ENCODE measurements at places on chromosomes 5 and 9. TPM values are rescaled to one million over a fixed set of nuclear protein-coding genes. Genes with fewer than 3 reads are reported as not detected.
A peak's percentile ranks its signal among the peaks of the same experiment; 100 is the strongest.

The AK8 gene
- 0.72 TPM for total RNA-seq

The SIT1 gene
- total RNA-seq, result 0.65 TPM

The LCN12 gene
- total RNA-seq, result 1.6 TPM

The PCDHGA7 gene
- 8.0 TPM for total RNA-seq

The LCN15 gene
- total RNA-seq, result not detected

The GABRA1 gene
- total RNA-seq, result not detected

The OR1B1 gene
- total RNA-seq, result not detected

The DCAF12 gene
- 20.6 TPM for total RNA-seq

The LCN1 gene
- 0.81 TPM for total RNA-seq

The TLE4 gene
- 36.7 TPM for total RNA-seq

- no peak overlapping the region for H3K27ac ChIP-seq
- H3K36me3 ChIP-seq, result no peaks in the 10 kb centered on the region
- no peak overlapping the region for H3K4me3 ChIP-seq
- no peak for DNase-seq
- H3K27me3 ChIP-seq, result no peaks in the 10 kb centered on the region
These were observed 609.4 kb downstream of the MTRR start for GRCh38 chr5:8478326-8478725.

GRCh38 chr5:155343468-155343867, 329.9 kb downstream of the KIF4B start:
- H3K27ac ChIP-seq, result no peak overlapping the region
- peaks cover 2% of the 10 kb centered on the region for H3K27me3 ChIP-seq
- H3K36me3 ChIP-seq, result no peaks in the 10 kb centered on the region
- DNase-seq, result no peak
- no peak overlapping the region for H3K4me3 ChIP-seq
- no peaks in the 10 kb centered on the region for H3K4me1 ChIP-seq

GRCh38 chr5:56175488-56175887, 57.6 kb downstream of the ANKRD55 start:
- H3K4me1 ChIP-seq, result peaks cover 5% of the 10 kb centered on the region
- DNase-seq, result no peak
- H3K27ac ChIP-seq, result no peak overlapping the region
- H3K27me3 ChIP-seq, result no peaks in the 10 kb centered on the region
- no peak overlapping the region for H3K4me3 ChIP-seq

DNA sequence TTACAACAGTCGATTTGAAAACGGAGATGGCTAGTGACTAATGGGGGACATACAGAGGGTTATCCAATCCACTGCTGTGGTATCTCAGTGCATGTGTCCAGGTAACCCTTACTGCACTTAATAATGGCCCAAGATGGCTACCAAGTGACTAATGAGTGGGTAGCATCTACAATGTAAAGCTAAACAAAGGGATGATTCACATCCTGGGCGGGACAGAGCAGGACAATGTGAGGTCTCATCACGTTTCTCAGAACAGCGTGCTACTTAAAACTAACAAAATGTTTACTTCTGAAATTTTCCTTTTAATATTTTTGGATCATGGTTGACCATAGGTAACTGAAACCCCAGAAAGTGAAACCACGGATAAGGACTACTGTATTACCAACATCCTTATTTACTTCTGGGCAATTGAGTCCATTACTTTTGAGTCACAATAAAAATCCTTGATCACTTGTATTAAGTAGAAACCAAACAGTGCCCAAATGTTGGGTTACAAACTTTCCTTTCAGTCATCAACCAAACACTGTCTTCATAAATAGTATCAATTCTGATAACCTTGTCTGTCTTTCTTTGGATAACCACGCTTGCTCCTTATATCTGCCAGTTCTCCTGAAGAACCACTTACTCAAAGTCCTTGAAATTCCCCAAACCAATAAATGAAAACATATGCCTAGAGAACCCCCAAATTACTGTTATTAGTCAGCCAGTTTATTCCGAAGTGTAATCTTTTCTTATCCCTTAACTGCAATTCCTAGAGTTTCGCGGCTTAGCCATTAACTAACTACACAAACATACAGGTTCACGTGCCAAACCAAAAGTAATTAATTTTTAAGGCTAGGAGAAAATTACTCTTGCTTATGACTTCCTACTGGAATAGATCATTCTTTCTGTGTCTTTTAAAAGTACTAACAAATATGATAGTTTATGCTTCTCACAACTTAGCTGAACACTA, 59.7 kb downstream of the ELL2 start:
- no peak overlapping the region for H3K27ac ChIP-seq
- H3K36me3 ChIP-seq, result peaks cover 4% of the 10 kb centered on the region
- no peak overlapping the region for H3K4me3 ChIP-seq

DNA sequence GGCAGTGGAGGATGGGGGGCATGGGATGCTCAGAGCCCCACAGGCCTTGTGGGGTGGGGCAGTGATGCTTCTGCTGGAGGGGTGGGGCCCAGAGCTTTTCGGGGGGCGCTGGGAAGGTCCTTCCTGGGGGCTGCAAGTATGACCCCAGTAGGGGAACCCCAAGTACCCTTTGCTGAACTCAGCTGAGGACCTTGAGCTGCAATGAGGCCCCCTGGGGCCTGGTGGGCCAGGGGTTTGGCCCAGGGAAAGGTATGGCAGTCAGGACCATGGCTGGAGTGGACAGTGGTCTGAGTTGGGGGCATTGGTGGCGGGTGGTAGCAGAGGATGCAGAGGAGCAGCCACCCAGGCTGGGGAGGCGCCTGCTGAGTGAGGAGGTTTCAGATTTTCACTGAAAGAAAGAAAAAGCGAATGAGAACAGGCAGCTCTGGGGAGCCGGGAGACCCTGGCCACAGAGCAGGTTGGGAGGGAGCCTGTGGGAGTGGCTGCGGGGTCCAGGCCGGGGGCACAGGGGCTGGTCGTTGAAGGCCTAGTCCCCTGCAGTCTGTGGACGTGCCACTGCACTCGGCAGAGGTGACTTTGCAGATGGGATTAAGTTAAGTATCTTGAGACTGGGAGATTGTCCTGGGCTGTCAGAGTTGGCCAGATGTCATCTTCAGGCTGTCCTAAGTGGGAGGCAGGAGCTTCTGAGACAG, 19.2 kb downstream of the WNK2 start:
- H3K27me3 ChIP-seq, result no peaks in the 10 kb centered on the region
- peak; percentile 64 for DNase-seq
- no peak overlapping the region for H3K4me3 ChIP-seq
- H3K27ac ChIP-seq, result no peak overlapping the region

DNA sequence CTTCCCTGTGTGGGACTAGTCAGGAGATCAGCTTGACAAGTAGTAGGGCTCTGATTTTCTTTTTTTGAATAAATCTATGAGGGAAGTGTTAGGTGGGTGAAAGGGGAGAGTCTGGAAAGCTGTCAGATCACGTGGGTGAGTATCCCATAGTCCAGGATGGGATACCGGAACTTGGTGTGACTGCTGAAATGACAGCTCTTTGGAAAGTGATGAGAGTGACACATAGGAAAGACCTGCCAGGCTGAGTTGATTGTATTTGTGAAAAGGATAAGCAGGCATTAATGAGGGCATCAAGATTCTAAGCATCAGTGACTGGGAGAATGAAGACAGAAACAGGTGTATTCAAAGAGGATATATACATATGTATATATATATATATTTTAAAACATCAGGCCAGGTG, 35.6 kb downstream of the ACTBL2 start:
- no peak overlapping the region for H3K27ac ChIP-seq
- no peaks in the 10 kb centered on the region for H3K27me3 ChIP-seq

GRCh38 chr9:6984941-6985578, 227.3 kb downstream of the KDM4C start:
- H3K4me1 ChIP-seq, result no peaks in the 10 kb centered on the region
- H3K4me3 ChIP-seq, result no peak overlapping the region
- H3K27ac ChIP-seq, result no peak overlapping the region
- H3K36me3 ChIP-seq, result no peaks in the 10 kb centered on the region
- DNase-seq, result no peak
- no peaks in the 10 kb centered on the region for H3K27me3 ChIP-seq

- H3K36me3 ChIP-seq, result no peaks in the 10 kb centered on the region
- no peak for DNase-seq
- no peak overlapping the region for H3K4me3 ChIP-seq
- H3K4me1 ChIP-seq, result peaks cover 3% of the 10 kb centered on the region
These were observed 61.9 kb downstream of the TLE1 start for GRCh38 chr9:81627481-81627880.

GRCh38 chr9:35666549-35666948, 1.6 kb upstream of the ARHGEF39 start:
- no peak overlapping the region for H3K4me3 ChIP-seq
- H3K27ac ChIP-seq, result no peak overlapping the region
- H3K4me1 ChIP-seq, result peaks cover 2% of the 10 kb centered on the region

DNA sequence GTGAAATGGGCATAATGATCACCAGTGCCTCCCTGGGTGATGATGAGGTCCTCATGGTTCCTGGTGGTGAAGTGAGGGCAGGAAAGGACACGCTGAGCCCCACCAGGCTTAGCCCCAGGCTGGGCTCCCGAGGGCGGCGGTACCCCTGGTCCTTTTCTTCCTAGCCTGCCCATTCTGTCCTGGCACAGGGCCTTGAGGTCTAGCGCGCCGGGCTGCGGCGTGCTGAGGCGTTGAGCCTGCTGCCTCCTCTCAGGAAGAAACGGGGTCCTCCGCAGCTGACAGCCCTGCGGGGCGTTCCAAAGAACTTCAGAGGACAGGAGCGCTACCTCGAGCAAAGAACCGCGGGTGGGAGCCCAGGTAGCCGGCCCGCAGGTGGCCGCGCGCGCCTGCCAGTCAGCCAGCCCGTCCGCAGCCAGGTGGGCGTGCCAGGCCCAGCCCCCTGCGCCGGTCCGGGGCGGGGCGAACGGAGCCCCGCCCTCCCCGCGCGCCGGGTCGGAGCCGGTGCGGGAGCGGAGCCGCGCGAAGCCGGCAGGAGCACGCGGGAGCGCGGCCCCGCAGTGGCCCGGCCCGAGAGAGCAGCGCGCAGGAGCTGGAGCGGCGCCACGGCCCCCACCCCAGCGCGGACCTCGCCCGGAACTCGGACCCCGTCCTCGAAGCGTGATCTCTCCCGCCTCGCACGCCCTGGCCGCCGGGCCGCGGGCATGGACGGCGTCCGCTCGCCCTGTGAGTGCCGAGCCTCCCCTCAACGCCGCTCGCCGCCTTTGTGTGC, at the start of gene WNK2:
Gene WNK2, plus strand, starts transcription at position 477 of the 769 bp plus-strand sequence. CDS start 791 bp downstream, outside the sequence.
- no peaks in the 10 kb centered on the region for H3K4me1 ChIP-seq
- H3K36me3 ChIP-seq, result no peaks in the 10 kb centered on the region
- peak within 1 kb of the TSS; percentile 8 for H3K4me3 ChIP-seq
- DNase-seq, result no peak

DNA sequence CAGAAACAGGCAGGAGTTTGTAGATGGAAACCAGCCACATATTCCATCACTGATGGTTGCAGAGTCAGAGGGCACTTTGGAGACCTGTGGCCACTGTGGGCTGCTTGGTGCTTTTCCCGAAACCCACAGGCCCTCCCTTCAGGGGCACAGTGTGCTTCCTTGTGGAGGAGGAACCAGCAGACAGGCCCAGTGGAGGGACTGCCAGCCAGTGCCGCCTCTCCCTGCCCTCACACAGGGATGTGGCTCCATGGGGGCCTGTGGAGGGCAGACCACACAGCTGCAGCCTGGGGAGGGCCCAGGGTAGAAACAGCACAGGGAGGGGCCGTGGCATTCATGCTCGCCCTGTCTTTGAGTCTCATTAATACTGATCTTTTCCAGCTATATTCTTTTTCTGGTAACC, 35.2 kb downstream of the CEP72 start:
- DNase-seq, result peak; percentile 8
- H3K4me3 ChIP-seq, result no peak overlapping the region
- H3K27ac ChIP-seq, result no peak overlapping the region
- no peaks in the 10 kb centered on the region for H3K4me1 ChIP-seq

DNA sequence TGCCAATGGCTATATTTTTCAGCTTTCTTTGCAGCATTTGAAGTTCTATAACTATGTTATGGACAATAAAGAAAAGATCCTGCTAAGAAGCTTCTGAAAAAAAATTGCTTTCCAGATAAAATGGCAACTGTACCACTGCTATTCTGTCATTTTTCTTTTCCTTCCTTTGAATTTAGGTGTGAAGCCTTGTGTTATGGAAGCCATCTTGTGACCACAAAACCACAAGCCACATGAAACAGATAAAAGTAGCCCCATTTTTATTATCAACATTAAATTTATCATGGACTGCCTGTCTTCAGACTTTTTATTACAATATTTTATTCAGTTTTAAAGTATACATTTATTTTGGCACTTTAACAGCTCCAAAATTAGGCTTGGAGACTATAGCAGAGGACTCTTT, 289.9 kb upstream of the ACTBL2 start:
- H3K36me3 ChIP-seq, result no peaks in the 10 kb centered on the region
- H3K27ac ChIP-seq, result no peak overlapping the region
- no peak overlapping the region for H3K4me3 ChIP-seq
- no peaks in the 10 kb centered on the region for H3K4me1 ChIP-seq

DNA sequence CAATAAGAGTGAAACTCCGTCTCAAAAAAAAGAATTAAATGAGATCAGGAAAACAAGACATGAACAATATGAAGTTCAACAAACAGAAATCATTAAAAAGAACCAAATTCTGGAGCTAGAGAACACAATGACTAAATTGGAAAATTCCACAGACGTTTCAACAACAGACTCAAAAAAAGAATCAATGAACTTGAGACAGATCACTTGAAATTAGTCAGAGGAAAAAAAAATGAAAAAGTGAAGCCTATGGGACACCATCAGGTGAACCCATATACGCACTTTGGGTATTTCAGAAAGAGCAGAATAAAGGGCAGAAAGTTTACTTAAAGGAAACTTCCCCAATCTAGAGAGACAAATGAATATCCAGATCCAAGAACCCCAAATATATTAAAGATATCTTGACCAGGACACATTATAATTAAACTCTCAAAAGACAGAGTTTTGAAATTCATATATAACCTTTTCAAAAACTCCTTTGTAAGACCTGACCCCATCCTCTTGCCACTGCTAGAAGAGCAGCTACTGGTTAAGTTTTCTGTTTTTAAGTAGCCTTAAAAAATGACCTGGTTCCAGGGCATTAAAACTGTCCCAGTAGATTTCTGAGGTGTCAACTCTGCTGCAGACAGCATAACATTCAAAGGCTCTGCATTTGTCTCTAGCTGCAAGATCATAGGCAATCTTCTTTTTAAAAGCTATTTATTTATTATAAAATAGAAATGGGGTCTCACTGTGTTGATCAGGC, 7.7 kb upstream of the MATR3 start:
- DNase-seq, result no peak
- H3K4me1 ChIP-seq, result peaks cover 4% of the 10 kb centered on the region
- no peaks in the 10 kb centered on the region for H3K36me3 ChIP-seq
- no peaks in the 10 kb centered on the region for H3K27me3 ChIP-seq

DNA sequence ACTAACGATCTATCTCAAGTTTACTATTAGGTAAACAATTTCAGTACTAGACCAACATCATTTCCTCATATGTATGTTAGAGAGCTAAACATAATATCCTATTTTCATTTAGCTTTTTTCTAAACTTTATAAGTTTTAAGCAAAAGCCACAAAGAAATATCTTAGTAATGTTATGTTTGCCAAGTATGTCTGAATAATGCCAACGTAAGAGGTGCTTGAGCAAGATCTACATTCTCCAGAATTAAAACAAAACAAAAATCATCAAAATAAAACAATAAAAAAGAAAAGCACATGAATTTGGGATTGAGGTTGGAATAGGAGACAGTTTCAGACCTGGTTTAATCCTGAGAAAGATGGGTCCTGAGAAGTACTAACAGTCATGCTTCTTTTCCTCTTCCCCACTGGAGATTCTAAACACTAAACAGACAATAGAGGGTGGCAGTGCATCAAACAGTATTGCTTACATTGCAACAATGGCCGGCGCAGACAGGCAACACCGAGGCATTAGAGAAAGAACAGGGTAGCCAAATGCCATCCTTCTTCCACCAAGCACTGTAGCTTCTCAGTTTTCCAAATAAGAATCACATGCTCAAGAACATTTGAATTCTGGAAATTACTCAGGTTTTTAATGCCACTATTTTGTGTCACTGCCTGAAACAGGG, 33.6 kb downstream of the CSNK1A1 start:
- H3K27ac ChIP-seq, result no peak overlapping the region
- H3K36me3 ChIP-seq, result no peaks in the 10 kb centered on the region
- H3K4me1 ChIP-seq, result peaks cover 5% of the 10 kb centered on the region
- H3K27me3 ChIP-seq, result no peaks in the 10 kb centered on the region

Data from aorta (tissue), 5 donors.